ENCODE measurements at places on chromosomes 13 and 19.

GRCh38 chr19:45876411-45877197, 9.3 kb downstream of the IRF2BP1 start:
- DNase-seq: no peak

GRCh38 chr13:95797016-95797415, 120.1 kb downstream of the DNAJC3 start:
- DNase-seq: no peak

- no peak for DNase-seq
Observed at GRCh38 chr19:6503407-6504201, 1.5 kb upstream of the TUBB4A start.

DNA sequence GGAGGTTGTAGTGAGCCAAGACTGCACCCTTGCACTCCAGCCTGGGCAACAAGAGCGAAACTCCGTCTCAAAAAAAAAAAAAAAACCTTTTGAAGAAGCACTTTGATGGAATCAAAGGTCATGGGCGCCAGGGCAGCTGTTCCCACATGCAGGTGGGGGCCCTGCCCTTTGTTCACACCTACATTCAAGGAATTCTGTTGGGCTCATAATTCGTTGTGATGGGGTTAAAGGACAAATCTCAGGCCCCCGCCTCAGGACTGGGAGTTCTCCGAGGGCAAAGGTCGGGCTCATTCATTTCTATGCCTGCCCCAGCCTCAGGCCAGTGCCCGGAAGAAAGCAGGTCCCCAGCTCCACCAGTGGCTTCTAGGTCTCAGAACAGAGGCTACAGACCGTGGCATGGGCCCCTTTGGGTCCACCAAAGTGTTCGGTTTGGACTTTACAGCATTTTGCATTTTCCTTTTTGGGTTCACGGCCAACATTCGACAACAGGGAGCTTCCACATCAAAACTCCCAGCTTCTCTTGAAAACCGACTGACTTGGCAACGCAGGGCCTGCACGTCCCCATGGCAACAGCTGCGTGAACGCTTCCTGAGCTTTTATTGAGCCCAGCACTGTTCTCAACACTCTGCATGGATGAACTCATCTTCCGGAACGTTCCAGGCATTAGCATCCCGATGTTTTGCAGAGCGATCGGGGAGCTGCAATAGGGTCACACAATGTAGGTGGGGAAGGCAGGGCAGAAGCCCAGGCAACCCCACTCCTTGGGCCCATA, 10.1 kb upstream of the GTF2F1 start:
- DNase-seq: no peak

GRCh38 chr13:48234566-48235340, 1.7 kb downstream of the ITM2B start:
- no peak for DNase-seq

DNA sequence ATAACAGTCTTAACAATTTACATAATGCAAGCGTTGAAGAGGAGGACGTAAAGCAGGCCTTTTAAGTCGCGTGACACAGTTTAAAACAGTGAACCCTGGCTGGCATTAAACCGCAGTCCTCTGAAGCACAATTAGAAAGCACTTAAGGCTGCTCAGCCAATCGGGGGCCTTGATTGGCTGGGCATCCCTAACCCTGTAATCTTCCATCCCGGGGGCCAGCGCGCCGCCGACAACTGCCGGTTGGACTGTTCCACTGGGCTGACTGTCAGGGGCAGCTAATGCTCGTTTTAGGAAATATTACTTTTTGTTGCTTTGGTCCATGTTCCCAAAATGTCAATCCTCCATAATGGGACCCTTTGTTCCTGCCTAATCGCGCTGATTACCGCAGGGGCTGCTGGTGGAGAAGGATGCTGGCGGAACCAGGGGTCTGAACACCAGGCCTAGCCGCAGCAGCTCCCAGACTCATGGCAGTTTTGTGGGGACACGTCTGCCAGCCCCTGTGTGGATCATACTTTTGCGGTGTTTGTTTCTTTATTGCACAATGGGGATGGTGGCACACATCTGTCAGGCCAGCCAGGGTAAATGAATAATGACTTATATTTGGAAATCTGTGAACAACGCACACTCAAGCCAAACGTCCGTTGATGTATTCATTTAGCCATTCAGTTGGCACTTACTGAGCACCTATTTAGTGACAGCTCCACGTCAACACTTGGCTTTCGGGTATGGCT, 127.1 kb upstream of the SPACA7 start:
- DNase-seq: no peak

- no peak for DNase-seq
Observed at GRCh38 chr13:63882052-63882451, 2466.4 kb upstream of the PCDH20 start.

GRCh38 chr13:67515895-67516294, 285.8 kb upstream of the PCDH9 start:
- no peak for DNase-seq

DNA sequence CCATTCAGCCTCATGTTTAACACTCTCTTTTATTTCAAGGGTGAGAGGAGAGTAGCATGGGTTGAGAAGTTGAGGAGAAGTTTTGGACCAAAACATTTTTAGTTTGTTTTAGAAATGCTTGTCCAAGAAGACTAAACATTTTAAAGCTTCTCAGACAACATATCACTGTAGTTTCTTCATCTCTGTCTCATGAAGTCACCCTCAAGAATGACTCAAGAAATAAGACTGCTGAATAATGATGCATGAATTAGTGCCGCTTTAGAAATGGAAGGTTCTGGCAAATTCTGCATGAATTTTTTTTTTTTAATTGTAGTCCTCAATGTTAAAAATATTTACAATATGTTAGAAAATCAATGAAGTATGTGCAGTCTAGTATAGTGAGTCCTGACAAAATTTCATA, 422.7 kb upstream of the ARGLU1 start:
- DNase-seq: no peak

- DNase-seq: no peak
Observed at GRCh38 chr13:46817095-46817494, 20.1 kb upstream of the ESD start.

DNA sequence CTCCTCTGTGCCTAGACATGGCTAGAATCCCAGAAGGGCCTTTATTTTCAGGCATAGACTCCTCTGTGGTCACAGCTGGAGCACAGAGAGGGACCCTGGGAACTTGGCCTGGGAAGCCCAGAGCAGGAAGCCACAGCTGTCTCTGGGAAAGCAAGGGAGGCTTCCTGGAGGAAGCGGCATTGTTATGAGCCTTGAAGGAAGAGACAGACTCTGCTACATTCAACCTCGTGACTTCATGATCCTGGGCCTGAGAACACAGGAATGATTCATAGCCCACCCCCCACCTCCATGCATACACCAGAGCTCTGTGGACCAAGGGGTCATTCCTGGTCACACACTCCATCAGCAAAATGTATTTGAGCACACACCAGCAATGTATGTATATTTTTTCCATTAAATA, 8.6 kb downstream of the RDH8 start:
- no peak for DNase-seq

GRCh38 chr13:113187883-113188665, 20.4 kb downstream of the PCID2 start:
- no peak for DNase-seq
